ENCODE measurements at places on chromosomes 3 and 15.

DNA sequence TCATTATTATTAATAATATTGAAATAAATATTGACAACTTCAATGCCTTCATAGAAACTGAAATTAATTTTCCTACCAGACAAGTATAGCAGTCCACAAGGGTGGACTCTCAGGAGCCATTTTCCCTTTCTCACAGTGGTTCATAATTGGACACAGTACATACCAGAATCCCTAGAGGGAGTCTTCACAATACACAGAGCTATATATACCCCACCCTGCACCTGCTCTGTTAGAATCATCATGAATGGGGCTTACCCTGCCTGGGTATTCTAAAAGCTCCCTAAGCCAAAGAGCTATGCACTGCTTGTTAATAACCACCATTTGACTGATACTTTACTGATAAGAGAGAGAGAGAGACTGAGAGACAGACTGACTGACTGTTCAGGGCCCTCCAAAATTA lies 134.9 kb downstream of the FEZF2 start:
- no peak for DNase-seq

- DNase-seq, result peak; percentile 62
These were observed 65.5 kb downstream of the MEF2A start for GRCh38 chr15:99631255-99631654.

GRCh38 chr15:64791401-64791800 lies 16.0 kb upstream of the RBPMS2 start:
- DNase-seq, result no peak

- DNase-seq, result no peak
These were observed 197.1 kb downstream of the SATB1 start for GRCh38 chr3:18228060-18228459.

DNA sequence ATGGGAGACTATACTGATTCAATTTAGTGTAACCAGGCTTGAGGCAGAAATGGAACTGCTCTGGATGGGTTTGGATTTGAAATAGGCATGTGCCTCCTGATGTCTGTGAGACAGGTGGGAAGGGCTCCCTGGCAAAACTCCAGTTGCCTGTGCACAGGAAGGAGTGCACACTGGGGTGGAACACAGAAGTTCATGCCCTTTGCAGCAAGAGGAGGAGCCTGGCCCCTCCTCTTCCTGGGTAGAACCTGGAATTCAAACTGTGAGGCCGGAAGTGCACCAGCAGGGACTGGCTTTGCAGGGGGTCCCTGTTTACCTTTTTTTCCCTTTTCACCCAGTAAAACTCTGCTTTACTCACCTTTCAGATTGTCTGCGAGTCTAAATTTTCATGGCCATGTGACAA lies 99.9 kb downstream of the GMPS start:
- no peak for DNase-seq

GRCh38 chr15:47551079-47551478 lies 166.2 kb upstream of the SEMA6D start:
- DNase-seq, result no peak

- no peak for DNase-seq
These were observed 33.5 kb downstream of the DNAJB8 start for GRCh38 chr3:128432971-128433836.

Data from pons (tissue), 1 donor.